ENCODE measurements at places on chromosomes 2 and 18.
A peak's percentile ranks its signal among the peaks of the same experiment; 100 is the strongest.

GRCh38 chr18:63374540-63374939 is 7.5 kb upstream of the KDSR start:
- DNase-seq: no peak

- DNase-seq: no peak
Observed at GRCh38 chr2:233764761-233765160, 4.7 kb downstream of the UGT1A1 start.

DNA sequence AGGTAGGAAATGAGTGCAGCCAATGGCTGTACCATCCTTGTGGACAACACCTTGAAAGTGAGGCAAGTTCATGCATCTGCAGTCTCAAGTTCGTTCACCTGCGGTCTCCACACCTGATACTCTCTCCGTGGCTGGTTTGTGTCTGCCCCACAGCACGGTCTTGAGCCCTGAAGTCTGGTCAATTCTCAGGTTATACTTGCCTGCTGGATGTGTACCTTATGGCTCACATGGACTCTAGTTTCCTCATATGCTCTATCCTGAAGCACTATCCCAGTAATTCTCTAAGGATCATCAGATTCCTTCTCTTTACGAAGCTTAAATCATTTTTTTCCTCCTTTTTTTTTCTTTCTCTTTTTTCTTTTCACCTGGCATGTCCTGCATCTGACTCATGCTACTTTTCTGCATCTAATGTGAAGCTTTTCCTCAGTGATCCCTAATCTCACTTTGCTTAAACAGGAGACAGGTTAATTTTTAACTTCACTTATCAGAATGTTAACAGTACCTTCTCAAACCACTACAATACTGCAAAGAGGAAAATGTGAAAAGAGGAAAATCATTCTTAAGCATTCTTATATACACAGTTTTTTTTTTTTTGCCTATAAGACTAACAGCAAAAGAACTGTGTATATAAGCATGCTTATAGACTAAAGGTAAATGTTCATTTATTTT is 511.2 kb downstream of the SOX11 start:
- DNase-seq: no peak

- no peak for DNase-seq
Observed at GRCh38 chr2:230155359-230155758, 64.4 kb downstream of the SP110 start.

DNA sequence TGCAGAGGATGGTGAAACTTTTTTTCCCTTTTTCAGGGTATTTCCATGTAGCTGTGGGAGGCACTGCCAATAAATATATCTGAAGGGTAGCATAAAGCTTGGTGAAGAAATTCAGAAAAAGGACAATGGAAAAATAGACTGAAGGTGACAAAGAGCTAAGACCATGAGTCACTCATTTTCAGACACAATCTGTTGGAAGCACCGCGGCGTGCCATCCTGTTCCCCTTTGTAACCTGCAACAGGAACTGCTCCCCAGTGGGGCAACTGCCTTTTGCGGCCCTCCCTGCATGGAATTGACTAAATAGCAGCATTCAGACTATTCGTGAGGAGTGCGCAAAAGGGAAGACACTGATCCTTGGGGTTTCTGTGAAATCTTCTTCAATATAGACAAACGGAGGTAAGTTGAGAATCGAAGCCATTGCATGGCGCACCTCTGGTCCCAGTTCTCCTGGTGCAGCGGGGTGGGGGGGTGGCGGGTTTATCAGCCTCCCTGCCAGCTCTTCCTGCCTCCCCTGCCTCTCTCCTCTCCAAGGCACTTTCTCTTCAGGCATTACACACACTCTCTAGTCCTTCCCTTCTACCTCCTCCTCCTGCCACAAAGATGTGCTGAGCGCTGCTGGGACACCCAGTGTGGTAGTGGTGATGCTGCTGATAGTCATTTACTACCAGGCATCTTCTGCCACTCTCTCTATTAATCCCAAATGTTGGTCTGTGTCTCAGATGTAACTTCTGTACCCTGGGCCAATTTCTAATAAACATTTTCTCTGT is 126.2 kb upstream of the TMEM200C start:
- no peak for DNase-seq

DNA sequence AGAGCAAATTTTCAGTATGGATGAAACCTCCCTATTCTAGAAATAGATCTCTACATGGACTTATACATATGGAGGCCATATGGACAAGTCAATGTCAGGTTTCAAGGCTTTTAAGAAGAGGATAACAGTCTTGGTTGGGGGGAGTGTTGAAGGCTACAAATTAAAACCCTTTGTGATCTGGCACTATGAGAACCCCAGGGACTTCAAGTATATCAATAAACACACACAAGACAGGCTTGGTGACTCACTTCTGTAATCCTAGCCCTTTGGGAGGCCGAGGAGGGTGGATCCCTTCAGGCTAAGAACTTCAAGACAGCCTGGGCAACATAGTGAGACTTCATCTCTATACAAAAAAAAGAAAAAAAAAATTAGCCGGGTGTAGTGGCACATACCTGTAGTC is 127.2 kb upstream of the SP5 start:
- no peak for DNase-seq

DNA sequence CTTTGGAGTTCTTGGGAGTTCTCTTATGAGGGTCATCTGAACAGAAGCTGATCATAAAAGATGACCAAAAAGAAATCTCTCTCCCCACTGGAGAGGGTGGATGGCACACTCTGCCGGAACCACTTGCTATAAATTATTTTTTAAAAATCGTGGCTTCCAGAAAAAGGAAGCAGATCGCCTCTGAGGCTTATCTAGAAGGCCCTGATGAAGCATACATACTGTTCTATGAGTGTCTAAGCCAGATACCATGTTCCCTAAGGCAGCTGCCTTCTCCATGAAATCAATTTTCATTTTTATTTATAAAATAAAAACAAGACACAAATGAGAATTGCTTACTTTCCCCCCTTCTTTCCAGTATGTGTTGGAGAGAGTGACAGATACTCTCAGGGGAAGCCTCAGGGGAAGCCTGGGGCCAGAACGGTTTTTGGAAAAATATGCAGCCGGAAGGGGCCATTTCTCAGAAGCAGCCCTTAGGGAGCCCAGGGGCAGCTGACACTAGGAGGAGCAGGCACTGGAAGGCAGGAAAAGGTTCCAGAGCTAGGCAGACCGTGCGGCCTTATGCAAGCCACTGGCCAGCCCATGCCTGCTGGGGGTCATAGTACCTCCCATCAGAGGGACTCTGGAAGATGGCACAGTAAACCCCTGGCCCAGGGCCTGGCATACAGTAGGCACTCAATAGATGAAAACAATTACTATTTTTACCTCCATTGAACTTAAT is 130.6 kb downstream of the CABLES1 start:
- peak; percentile 61 for DNase-seq

GRCh38 chr2:54329482-54330161 is 73.6 kb upstream of the TSPYL6 start:
- no peak for DNase-seq

- DNase-seq: no peak
Observed at GRCh38 chr2:8059794-8060193, 622.1 kb upstream of the ID2 start.

GRCh38 chr2:120748310-120748709 is 12.6 kb downstream of the GLI2 start:
- no peak for DNase-seq

DNA sequence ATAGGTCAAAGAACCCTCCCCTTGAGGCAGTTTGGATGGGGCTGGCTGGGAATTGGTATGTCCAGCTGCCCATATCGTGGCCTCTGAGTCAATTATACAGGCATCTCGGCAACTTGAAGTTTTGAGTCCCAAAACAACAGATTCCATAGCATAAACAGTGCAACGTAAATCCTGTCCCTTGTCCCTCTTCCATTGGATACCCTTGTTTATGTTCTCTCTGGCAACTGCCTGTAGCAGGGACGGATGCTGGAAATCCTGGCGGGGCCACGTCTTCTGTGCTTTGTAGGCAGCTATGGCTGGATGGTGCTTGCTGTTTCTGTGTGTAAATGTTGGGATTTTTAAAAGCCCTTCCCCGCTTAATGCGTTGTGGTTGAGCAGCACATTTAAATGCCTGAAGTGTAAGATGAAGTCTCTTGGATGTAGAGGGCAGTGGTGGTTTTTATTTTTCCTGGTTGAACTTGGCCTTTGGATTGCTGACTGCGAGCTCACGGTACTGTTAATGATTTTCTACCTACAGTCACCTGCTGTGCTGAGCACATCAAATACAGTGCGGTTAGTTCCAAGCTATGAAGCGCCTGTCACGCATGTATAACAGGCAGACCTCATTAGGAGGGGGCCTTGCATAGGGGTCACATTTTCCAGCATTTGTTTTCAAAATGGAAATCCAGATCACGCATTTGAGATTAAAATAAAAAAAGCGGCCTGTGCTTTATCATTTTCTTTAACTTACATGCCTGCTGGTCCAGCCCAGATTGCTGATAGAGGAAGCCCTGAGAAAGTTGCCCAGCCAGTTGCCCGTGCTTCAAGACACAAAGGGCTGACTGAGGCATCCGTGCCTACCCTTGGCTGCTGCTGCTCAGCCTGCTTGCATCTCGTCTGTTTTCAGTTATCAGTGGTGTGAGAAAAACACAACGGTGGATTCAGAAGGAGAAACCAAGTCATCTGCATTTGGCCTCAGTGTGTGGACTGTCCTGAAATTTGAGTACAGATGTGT is 84.7 kb downstream of the NEDD4L start:
- DNase-seq: no peak

GRCh38 chr2:18325118-18325517 is 235.3 kb downstream of the RDH14 start:
- no peak for DNase-seq

GRCh38 chr18:76525911-76526310 is 30.9 kb upstream of the ZNF516 start:
- no peak for DNase-seq

DNA sequence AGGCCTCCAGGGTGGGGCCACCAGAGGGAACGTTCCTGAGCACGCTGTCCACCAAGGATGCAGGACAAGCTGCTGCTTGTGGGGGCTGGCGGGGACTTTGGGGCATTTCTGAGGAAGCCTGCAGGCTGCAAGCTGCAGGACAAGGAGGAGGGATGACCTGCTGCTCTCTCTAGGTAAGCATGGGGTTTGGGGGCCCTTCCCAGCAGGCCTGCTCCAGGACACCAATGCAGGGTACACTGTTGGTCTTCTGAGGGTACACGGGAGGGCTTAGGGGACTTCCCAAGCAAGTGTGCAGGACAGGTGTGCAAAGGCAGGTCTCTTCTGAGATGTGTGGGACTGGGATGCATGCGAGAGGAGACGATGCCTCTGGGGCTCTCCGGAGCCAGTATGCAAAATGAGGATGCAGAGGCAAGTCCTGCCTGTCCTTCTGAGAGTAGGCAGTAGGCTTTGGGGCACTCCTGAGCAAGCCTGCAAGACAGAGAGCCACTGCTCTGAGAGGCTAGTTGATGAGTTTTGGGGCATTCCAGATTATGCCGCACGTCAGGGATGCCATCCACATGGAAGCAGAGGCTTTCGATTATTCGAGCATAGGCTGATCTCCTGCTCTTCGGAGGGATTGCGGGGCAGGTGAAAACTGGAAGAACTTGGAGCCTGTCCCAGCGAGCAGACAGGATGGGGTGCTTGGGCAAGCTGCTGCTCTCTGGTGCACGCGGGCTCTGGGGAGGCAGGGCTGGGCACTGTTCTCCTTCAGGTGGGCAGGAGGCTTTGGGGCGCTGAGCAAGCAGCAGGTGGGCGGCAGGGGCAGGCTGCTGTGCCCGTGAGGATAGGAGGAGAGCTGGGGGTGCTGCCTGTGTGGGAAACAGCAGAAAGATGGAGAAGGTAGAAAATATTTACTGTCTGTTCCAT is 44.6 kb downstream of the CNGA3 start:
- DNase-seq: no peak

DNA sequence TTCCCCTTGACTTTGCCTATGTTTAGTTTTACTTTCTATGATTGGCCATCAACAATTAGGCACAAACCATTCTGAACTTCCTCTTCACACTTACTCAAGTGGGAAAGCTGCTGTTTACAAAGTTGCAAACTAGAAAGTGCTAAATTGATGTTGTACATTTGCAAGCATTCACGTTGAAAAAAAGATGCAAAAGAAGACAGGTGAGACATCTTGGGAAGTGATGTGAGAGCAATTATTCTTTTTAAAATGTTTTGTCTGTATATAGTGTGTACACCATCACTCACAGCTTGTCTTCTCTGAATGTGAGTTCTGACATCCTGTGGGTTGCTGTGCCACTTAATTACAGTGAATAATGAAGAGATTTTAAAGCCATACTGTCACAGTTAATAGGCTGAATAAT is 874.1 kb upstream of the LRATD1 start:
- DNase-seq: no peak

DNA sequence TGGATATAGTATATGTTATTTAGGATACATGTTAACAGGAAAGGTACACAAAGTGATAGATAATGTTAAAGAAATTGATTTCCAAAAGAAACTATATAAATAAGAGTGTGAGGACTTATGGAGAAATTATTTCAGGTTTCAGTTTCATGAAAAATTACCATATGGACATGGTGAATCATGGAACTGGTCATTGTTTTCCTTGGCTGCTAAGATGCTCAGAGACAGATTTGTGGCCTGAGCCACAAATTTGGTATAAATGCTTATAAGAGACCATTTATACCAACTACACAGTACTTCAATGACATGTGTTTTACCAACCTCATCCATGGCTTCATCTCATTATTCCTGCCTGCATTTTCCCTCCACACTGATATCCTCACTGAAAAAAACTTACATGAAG is 188.1 kb downstream of the FMNL2 start:
- DNase-seq: no peak

- DNase-seq: no peak
Observed at GRCh38 chr18:652131-652530, 5.3 kb upstream of the TYMS start.

DNA sequence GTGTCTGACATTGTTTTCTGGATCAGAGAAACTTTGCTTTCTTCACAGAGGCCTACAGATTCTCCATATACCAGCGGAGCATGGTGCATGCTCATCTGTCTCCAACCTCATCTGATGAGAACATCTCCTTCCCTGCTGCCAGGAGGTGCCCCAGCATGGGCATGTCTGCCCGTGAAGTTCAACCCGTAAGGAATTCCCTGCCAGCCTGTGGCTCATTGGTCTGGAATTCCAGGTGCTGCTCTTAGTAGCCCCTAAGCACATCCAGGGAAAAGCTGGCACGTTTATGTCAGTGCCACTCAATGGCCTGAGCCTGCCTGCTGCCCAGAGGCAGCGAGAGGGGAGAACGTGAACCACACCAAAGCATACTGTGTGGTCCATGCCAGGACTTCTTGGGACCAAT is 1.7 kb upstream of the SP100 start:
- no peak for DNase-seq

GRCh38 chr18:56423626-56424025 is 214.8 kb downstream of the TXNL1 start:
- DNase-seq: no peak

GRCh38 chr2:191976436-191976835 is 129.5 kb upstream of the CAVIN2 start:
- DNase-seq: no peak

DNA sequence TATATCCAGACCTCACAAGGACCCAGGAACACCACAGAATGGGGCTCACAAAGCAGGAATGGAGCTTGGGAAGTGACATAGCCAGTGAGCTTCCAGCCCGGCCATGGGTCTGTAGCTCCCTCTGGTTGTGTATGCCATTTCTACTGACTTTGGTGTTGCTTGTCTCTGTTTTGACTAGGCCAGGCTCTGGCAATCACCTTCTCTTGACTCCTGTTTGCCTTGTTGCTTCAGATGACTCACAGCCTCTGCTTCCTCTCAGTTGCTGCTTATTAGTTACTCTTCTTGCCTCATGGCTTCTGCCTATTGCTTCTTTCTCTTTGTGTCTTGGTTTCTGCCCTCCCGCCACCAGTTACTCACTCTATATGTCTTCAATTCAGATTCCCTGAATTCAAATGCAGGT is 15.8 kb upstream of the IER3IP1 start:
- no peak for DNase-seq

Data from psoas muscle (tissue), 8 donors.